ENCODE measurements at places on chromosomes 16 and 17.

- DNase-seq, result no peak
Measured at GRCh38 chr17:75183999-75184884, 1.5 kb upstream of the SUMO2 start.

GRCh38 chr17:74259667-74260524 lies 14.1 kb upstream of the DNAI2 start:
- no peak for DNase-seq

DNA sequence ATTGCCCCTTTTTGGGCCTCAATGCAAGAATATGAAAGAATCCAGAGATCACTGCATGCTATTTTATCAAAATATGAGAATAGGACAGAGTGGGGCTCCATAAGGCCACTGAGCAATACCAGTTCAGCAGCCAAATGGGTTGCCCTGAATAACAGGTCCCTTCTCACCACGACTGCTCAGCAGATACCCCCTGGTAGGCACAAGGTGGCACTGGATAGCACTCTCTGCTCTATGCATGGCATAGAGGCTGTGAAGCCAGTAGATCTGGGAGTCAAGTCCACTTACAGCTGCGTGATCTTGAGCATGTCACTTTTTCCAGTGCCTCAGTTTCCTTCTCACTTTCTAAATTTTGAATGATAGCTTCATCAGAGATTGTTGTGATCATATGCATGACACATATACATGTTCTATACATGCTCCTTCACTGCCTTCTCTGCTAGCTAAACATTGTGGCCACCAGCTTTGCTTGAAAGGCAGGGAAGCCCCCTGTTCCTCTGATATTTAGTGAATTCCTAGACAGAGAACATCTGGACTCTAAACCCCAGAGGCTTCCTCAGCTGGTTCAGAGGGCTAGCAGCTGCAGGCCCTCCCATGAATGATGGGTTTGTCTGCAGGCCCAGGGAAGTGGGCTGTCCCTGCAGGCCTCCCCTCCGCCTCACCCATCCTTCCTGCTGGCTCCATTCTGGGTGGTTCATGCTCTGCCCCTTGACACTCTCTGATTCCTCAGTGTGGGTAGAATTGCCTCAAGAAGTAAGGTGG lies 84.9 kb upstream of the ASIC2 start:
- DNase-seq, result no peak

GRCh38 chr17:31541559-31541958 lies 150.1 kb downstream of the RAB11FIP4 start:
- no peak for DNase-seq

- DNase-seq, result no peak
Measured at GRCh38 chr17:8123695-8124349, at the start of gene HES7. Gene HES7 (minus strand): TSS chr17:8124106. CDS start chr17:8124084, 22 bp downstream.

DNA sequence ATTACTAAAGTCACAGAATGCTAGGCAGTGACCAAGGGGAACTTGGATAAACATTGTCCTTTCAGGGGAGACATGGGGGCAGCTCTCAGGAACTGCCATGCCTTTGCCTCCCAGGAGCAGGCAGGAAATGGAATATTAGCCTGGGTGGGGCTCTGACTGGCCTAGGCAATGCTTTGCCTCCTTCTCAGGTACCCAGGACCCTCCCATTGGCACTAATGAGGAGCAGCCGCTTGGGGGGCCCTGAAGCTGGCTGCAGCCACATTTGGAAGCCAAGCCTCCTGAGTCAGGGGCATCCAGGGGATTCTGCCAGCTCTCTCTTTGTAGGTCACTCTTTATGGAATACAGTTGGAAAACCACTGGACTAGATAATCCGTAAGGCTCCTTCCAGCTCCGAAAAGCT lies 5.5 kb downstream of the CPSF4L start:
- DNase-seq, result no peak

All from fibroblast of the aortic adventitia (primary cell).